ENCODE measurements at places on chromosomes 6 and 20.

- DNase-seq = no peak
Observed at GRCh38 chr6:121354764-121355163, 20.5 kb upstream of the TBC1D32 start.

GRCh38 chr20:53623454-53624211 lies 30.0 kb upstream of the ZNF217 start:
- no peak for DNase-seq

DNA sequence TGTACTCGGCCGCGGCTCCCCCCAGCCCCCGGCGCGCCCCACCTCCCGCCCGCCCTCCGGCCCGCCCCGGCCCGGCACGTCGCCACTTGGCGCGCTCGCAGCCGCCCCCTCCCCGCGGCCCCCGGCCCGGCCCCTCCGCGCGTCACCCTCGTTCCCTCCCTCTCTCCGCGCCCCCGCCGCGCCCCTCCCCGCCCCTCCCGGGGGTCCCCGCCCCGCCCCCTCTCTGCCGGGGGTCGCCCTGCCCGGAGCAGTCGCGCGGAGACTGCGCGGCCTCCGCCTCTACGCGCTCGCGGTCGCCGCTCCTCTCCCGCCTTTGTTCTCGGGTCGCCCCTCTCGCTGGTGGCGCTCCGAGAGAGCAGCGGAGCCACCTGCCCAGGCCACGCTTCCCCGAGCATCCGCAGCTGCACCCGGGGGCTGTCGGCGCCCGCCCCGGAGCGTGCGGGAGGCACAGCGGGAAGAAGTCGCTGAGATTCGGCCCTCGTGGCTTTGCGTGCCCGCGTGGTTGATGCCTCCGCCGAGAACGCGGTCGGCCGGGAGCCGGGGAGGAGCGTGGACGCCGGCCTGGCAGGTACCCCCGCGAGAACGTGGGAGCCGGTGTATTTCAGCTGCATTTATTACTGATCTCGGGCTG lies at the start of gene PHF10:
PHF10 (minus strand) TSS at position 7 of the 631 bp plus-strand sequence. CDS start 569 bp downstream, outside the sequence.
- DNase-seq = peak; percentile 51

DNA sequence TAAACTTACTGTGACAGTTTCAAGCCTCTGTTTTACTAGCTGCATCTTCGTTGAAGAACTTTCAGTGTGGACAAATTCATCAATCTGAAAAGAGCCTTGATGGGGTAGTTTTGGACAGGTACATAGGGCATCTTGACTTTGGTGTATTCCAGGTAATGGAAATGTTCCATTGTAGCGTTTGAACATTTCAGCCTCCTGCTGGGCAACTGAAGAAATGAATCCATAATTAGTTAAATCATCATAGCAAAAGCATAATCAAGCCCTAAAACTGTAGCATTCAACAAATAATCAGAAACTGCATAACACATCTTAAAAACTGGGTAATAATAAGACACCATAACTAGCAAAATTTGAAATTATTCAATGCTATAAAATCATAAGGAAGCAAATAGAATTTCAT lies 86.2 kb downstream of the AHI1 start:
- no peak for DNase-seq

GRCh38 chr6:169420912-169421543 lies 167.4 kb upstream of the THBS2 start:
- no peak for DNase-seq

GRCh38 chr6:131290955-131291354 lies 155.7 kb downstream of the AKAP7 start:
- no peak for DNase-seq

- DNase-seq = no peak
Observed at GRCh38 chr6:39446909-39447308, 124.4 kb upstream of the KCNK16 start.

Data from activated CD4-positive, alpha-beta T cell treated with anti-CD3 and anti-CD28 coated beads, Interleukin-2, amount 50 U/mL, for 24 hours (primary cell).